ENCODE measurements at places on chromosomes 4 and X. TPM values are rescaled to one million over a fixed set of nuclear protein-coding genes. Genes with fewer than 3 reads are reported as not detected.

DNA sequence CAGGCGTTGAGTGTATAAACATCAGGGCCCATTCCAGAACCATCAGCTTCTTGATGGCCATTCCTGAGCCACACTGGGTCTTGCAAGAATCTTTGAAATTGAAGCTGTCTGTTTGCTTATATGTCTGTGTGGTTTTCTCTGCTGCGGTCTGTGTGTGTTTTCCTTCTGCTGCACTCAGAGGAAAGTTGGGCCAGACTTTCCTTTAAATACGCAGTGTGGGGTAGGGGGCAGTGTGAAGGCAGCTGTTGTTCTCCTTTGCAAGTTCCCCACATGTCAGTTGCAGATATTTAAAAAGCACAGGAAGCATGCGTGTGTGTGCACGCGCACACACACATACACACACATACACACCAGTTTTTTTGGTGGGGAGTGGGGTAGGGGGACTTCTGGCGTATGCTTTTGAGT, 32.1 kb downstream of the CCKAR start:
- no peak for DNase-seq

- no peak for DNase-seq
Observed at GRCh38 chr4:144547678-144548298, 98.2 kb upstream of the HHIP start.

GRCh38 chrX:49165901-49166881, 3.6 kb downstream of the MAGIX start:
- DNase-seq, result peak; percentile 85

DNA sequence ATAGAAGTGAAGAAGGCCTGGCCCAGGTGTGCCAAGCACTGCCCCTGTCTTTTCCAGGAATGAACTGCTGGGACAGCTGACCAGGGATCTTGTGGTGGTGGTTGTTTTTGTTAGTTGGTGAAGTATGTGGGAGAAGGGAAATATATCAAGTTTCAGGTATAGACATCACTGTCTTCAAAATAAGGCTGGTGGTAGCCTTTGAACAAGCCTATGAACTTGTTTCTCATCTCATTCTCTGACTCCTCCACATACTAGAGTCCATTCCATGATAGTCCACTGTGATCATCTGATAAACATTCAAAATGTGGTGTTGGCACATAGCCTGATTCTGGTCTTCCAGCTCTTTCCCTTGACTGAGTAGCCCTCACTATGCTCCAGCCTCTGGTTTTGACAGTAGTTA, 303.7 kb downstream of the CAMK2D start:
- no peak for DNase-seq

DNA sequence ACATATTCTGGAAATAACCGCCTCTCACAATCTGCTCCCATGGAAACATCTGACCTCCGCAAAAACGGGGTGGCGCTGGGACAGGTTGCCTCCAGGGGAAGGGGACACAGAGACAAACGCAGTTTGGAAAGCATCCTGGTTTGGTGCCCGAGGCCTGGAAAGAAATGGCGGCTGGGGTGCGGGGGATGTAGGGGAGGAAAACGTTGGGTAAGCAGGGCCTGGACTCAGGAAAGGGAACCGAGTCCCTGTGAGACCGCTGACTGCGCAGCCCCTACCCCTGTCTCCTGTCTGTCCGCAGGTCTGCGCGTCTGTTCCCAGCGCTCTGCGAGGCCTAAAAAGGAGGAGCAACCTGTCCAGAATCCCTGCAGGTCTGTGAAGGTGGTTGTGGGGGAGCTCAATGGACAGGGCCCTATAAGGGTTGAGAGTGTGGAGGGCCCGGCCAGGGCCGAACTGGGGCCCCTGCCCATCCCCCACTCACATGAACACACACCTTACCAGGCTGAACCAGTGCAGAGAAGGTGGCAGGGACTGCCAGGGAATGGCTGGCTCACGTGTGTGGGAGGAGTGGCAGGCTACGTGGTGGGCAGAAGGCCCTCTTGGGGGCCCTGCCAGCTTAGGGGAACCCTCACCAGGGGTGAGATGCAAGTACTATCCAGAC, 672 bp downstream of the TCEAL3 start:
- no peak for DNase-seq

GRCh38 chr4:83388313-83388676, 53.6 kb upstream of the HPSE start:
- DNase-seq, result no peak

DNA sequence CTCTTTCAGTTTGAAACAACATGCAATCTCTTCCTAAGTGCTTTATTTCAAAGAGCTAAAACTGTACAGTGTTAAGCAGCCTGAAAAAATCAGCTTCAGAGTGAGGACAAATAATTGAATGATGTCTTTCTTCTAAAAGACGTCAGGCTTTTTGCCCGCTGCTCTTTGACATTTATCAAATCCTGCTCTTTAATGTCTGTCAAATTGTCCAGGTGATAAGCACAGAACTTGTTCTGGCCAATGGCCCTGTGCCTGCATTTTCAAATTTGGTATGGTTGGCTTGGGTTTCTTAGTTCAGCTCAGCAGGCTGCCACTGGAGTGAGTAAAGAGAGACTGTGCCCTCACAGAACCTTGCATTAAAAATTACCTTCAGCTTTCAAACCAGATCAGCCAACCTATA, 712.9 kb upstream of the LCORL start:
- DNase-seq, result no peak

DNA sequence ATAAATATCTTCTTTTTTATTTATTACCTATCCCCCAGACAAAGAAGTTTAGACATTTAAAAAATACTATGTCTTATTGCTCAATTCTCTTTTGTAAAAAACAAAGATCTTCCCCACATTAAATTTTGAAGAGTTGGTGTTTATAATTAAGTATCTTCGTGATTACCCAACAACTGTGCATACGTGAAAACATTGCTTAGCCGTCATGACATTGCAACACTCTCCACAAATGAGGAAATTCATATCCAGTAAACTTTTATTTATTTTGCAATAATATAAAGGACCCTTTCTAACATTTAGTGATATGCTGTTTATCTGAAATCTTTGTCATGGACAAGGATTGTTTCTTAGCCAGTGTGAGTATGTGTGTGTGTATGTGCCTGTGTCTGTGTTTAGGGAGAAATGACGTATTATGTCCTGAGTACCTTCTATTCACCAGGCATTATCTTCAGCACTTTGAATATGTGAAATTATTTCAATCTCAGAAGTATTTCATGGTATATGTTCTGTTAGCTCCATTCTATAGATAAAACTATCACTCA, 26.1 kb upstream of the EREG start:
- no peak for DNase-seq

DNA sequence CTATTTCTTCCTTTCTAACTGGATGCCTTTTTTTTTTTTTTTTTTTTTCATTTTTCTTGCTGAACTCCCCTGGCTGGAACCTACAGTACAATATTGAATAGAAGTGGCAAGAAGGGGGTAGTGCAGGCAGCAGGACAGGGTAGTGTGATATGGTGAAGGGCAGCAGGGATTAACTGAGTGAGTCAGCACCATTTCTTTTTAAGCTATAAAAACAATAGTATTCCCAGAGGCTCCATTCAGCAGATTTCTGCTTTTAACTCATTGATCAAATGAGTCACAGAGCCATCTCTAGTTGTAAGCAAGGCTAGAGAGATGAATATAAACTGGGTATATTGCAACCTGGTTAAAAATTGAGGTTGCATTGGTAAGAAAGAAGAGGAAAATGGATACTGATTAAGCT, 53.6 kb upstream of the SETD7 start:
- no peak for DNase-seq

DNA sequence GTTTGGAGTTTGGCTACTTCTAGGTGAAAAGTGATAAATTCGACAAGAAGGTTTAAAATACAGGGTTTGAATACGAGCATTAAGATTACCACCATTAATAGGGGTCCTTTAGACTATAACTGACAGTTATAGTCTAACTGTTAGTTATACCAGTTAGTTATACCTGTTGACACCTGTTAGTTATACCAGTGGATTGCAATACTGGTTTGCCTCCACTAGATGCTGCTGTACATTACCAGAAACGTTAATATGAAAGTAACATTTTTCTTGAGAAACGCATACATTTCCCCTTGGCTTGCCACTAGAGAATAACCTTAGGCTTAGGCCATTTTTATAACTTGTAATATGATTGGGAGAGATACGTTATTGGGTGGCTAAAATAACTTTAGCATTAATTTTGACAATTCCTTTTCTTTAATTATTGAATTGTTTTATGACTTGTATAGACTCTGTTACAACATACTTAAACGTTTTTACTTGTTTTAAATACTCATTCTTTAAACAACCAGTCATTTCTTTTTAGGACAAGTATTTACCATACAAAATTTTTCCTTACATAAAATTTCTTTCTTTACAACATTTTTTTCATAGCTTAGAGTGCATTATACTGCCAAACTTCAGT, 911.2 kb downstream of the FSTL5 start:
- DNase-seq, result no peak

DNA sequence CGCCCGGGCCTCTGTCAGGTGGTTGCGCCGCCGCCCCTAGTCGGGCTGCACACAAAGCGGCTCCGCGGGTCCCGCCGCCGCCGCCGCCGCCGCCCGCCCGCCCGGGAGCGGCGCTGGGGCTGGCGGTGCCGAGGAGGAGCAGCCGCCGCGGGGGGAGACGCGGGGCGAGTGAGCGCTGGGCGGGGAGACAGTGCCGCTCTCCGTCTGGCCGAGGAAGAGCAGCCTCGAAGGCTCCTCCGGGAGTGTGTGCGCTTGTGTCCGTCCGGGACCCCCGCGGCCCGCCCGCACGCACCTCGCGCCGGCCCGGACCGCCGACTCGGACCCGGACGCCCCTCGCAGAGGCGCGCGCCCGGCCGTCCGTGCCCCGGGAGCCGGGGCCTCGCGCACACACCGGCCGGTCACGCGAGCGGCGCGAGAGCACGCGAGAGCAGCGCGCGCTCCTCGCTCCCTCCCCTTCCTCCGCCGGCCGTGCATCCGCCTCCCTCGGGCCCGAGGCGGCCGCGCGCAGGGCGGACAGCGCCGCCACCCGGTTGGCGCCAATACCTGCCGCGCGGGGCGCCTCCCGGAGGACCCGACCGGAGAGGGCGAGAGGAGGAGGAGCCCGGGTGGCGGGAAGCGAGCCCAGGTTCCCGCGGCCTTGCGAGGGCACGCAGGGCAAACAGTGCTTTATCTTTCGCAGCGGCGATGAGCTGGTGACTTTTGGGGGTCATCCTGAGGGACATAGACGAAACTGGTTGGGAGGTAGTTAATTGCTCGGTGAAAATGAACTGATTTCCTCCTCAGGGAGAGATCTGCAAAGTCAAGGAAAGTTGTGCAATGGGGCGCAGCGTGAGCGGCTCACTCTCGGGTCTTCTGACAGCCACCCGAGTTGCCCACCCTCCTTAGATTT, at the start of gene PDS5A:
Gene PDS5A, minus strand, starts transcription at position 423 of the 889 bp plus-strand sequence. CDS start 1,334 bp downstream, outside the sequence.
- peak; percentile 93 for DNase-seq

DNA sequence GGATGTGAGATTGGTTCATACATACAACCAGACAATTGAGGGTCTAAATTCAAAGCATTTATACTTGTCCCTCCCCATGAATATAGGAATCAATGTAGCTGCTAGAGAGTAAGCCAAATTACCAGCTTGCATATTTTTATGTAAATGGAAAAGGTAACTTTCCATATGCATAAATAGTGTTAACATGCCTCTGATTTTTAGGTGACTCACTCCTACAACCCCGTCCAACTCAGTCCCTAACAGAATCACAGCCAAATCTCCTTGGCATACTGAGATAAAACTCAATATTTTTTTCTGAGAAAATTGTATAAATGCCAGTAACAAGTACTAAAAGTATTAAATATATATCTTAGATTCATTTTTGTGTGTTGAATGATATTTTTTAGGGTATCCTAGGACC, 67.2 kb downstream of the INPP4B start:
- no peak for DNase-seq

GRCh38 chr4:78059524-78059889, 2.4 kb downstream of the FRAS1 start:
- no peak for DNase-seq

DNA sequence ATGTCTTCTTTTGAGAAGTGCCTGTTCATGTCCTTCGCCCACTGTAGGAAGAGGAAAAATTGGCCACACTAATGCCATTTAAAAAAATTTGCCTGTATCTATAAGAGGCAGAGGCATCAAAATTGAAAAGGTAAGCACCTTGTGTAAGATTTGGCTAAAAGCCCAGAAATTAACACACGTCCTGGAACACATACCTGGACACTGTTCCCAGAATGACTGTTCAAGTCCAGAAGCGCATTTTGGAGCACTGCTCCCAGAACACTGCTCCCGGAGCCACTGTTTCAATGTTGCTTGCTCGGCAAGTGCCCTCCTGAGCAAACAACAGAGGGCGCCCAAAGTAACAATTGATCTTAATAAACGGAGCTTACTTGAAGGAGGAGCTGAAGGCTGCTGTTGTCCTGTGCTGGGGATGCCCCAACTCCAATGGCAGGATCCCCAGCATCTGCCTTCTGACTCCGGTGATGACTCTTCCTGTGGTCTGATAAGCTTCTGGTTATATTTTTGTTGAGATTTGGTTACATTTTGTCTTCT, 1958.6 kb downstream of the C4orf33 start:
- DNase-seq, result no peak

DNA sequence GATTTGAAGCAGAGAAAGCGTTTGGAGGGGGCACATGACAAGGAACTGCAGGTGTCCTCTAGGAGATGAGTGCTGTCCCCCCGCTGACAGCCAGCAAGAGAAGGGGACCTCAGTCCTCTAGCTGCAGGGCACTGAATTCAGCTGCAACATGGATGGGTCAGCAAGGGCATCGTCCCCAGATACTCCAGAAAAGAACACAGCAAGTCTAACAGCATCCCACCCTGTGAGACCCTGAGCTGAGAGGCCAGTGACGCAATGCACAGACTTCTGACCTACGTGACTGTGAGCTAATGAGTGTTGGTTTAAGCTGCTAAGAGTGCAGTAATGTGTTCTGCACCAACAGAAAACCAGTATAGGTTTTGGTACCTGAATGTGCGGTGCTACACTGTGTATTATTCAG, 11.6 kb upstream of the CENPVL2 start:
- no peak for DNase-seq

GRCh38 chr4:130563185-130563888, 1467.4 kb downstream of the C4orf33 start:
- no peak for DNase-seq

The SLC6A14 gene
- total RNA-seq, result not detected

The SSX3 gene
- total RNA-seq, result not detected

The STEEP1 gene
- total RNA-seq, result 22.2 TPM

The FMR1NB gene
- not detected for total RNA-seq

The PROM1 gene
- total RNA-seq, result 7.2 TPM

The DAPP1 gene
- total RNA-seq, result not detected

The SUPT20HL2 gene
- total RNA-seq, result 3.2 TPM

The BMP3 gene
- total RNA-seq, result not detected

The WNK3 gene
- total RNA-seq, result 3.3 TPM

All from ascending aorta (tissue), 2 donors.